Natural killer cell (primary cell): ENCODE measurements at places on chromosomes 2 and 18. TPM values are rescaled to one million over a fixed set of nuclear protein-coding genes. Genes with fewer than 3 reads are reported as not detected.

DNA sequence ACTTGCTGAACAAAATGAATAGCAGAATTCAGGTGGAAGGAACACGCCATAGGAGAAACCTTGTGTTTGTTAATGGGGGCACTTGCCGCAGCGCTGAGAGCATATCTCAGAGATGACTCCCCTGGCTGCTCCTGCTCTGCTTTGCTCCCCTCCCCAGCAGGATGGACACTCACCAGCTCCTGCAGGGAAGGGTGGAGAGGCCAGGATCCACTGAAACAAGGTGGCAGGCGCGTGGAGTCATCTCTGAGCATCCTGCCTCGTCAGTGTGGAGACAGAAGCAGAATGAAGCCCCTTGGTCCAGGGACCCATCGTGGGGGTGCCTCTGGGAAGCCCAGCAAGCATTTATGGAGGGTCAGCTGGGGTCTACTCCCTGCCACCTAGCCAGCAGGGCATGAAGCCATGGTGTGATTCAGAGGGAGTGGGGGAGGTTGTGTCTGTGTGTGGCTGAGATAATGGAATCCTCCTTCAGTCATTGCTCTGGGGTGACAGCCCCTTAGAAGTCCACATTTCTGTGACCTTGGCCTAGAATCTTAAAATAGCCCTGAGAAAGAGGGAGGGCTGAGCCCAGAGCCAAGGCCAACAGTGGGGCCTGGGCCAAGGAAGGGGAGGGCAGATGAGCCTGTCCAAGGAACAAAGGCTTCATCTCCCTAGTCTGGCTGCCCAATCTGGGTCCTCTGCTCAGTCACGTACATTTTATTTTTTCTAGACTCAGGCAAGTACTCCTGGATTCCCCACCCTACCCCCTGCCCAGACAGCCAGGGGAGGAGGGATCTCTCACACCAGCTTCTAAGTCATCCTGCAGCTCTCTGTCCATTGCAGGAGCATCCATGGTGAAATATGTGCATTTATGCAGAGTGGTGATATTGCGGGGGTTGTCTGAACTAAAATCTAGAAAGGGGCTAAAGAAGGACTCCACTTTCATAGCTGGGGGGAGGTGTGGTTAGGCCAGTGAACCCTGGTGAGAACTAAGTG lies 215.4 kb downstream of the ZBTB7C start:
- no peaks in the 10 kb centered on the region for H3K36me3 ChIP-seq
- H3K27ac ChIP-seq = no peak overlapping the region
- no peak for DNase-seq
- no peaks in the 10 kb centered on the region for H3K27me3 ChIP-seq

DNA sequence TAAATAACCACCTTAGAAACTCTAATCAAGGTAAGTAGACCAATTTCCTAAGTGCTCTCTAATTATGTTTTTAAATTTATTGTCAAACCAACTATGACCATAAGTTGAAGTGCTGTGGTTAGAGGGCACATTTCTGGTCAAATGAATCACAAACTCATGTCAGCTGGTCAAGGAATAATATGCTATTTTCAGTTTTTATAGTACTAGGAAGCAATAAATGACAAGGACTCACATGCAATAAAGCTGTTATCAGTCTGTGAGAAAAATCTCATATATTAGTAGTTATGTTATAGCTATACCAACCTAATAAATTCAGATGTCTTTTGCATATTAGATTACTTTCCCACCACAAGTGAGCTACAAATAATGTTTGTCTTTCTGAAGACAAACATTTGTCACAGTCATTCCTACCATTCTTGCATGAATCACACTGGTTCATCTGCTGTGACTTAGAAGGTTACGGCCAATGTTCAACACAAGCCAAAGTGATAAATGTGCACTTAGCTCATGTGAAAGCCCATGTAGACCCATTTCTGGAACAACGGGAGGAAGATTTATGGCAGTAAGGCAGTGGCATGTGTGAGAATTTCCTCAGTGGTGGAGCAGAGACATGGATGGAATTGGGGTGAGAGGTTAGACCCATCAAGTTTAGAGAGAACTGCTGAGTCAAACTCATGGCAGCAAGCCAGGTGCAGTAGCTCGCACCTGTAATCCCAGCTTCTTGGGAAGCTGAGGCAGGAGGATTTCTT lies 27.4 kb upstream of the CCNYL1 start:
- no peak for DNase-seq
- H3K27me3 ChIP-seq = no peaks in the 10 kb centered on the region
- H3K4me1 ChIP-seq = no peaks in the 10 kb centered on the region

DNA sequence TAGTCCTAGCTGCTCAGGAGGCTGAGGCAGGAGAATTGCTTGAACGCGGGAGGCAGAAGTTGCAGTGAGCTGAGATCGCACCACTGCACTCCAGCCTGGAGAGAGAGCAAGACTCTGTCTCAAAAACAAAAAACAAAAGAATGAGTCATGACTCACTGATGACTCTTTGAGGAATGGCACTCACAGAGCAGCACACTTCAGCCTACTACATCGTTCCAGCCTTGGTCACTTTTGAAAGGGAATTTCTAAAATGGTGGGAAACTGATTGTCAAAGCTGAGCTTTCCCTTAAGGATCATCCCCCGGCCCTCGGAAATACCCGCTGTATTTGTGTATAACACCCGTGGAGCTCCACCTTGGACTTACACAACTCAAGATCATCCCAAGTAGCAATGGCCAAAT lies 217.3 kb upstream of the HS6ST1 start:
- no peaks in the 10 kb centered on the region for H3K27me3 ChIP-seq
- H3K27ac ChIP-seq = no peak overlapping the region
- no peak for DNase-seq
- no peaks in the 10 kb centered on the region for H3K4me1 ChIP-seq

- peaks cover 71% of the 10 kb centered on the region for H3K4me1 ChIP-seq
- H3K27ac ChIP-seq = no peak overlapping the region
- no peak overlapping the region for H3K4me3 ChIP-seq
- no peaks in the 10 kb centered on the region for H3K36me3 ChIP-seq
- no peak for DNase-seq
These were observed 3.4 kb downstream of the SP9 start for GRCh38 chr2:174338147-174338605.

DNA sequence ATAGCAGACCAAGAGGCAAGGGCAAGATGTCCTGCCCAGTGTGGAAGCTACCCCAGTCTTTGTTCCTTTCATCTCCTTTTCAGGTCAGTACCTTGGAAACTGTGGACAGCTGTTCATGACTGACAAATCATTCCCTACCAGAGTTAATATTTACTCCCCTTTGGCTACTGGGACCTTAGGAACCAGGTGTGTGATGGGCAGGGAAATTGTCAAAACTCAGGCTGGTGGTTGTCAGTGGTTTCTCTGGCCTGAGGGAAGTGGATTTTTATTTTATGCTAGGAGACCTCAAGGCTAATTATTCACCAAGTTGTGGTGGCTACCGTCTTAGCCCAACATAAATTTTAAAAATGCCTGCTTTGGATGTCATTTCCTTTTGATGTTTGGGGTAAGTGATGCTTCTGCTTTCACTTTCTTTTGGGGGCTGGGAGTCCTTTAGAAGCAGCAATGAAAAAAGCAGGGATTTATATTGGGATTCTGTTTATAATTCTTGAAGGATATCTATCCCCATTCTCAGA lies 119.3 kb downstream of the SETBP1 start:
- peak; percentile 7 for DNase-seq
- H3K4me1 ChIP-seq = peaks cover 15% of the 10 kb centered on the region
- H3K36me3 ChIP-seq = no peaks in the 10 kb centered on the region
- H3K27ac ChIP-seq = peak overlapping the region; percentile 60
- no peak overlapping the region for H3K4me3 ChIP-seq

DNA sequence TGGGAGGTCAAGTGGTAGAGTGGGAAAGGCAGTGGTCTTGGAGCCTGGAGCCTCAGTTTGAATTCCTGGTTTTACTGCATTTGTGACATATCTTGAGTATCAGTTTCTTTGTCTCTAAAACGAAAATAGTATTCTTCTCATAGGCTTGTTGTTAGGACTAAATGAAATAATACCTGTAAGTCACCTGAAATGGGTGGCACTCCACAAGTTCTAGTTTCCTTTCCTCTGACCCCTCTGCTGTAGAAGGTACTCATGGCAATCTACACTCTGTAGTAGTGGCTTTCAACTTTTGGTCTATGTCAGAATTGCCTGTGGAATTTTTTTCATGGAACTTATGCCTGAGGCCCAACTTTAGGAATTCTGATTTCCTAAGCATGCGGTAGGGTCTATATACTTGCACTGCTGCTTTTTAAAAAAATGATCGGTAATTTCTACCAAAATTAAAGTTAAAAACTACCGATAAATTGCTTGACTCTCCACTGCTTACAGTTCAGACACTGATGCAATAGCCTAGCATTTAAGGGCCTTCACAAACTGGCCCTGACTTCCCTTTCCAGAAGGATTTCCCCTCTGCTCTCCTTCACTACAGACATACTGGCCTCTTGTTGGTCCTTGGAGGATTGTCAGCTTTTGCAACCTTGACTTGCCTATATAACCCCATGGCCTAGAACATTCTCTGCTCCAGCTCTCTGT lies 47.2 kb downstream of the PLEK start:
- no peaks in the 10 kb centered on the region for H3K27me3 ChIP-seq
- peaks cover 25% of the 10 kb centered on the region for H3K4me1 ChIP-seq
- no peak for DNase-seq
- H3K27ac ChIP-seq = peak overlapping the region; percentile 58
- no peak overlapping the region for H3K4me3 ChIP-seq

- H3K36me3 ChIP-seq = no peaks in the 10 kb centered on the region
- no peaks in the 10 kb centered on the region for H3K4me1 ChIP-seq
- no peak overlapping the region for H3K4me3 ChIP-seq
- no peak for DNase-seq
- H3K27me3 ChIP-seq = no peaks in the 10 kb centered on the region
- no peak overlapping the region for H3K27ac ChIP-seq
These were observed 1287.5 kb upstream of the NXPH2 start for GRCh38 chr2:140067661-140068060.

GRCh38 chr2:42792583-42793333 lies at the start of gene HAAO:
Gene HAAO (minus strand): TSS chr2:42792583. CDS start chr2:42792536, 47 bp downstream.
- peaks cover 5% of the 10 kb centered on the region for H3K27me3 ChIP-seq
- DNase-seq = no peak
- H3K4me1 ChIP-seq = peaks cover 29% of the 10 kb centered on the region

DNA sequence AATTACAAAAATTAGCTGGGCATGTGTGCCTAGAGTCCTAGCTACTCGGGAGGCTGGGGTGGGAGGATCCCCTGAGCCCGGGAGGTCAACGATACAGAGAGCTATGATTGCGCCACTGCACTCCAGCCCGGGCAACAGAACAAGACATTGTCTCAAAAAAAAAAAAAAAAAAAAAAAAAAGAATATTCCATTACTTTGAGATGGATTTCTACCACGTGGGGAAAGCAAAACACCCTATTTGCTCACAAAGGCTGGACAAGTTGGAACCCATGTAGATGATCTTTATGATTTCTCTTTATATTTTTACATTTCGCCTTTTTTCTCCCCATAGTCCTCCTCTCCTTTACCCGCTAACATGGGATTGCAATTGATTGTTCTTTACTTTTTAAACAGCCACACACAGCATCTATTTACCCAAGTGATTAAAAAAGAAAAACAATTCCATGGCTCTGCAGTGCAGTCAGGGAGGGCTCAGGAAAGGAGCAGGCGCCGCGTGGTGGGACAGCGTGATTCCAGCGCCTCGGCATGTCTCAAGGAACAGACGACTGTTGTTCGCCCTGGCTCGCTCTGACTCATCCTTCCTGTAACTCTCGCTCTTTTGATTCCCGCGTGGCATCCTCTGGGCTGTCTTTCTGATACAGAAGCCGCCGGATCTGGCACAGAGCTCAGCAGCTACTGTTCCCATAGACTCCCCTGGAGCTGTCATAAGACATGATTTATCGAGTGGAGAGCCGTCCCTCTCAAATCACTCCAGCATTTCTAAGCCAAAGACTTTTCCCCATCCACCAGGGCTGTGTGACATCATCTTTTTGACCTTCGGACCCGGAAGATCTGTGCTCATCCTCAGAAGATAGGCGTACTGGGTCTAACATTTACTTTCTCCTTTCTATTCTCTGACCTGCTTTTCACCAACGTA lies 230.4 kb upstream of the AGAP1 start:
- peaks cover 5% of the 10 kb centered on the region for H3K27me3 ChIP-seq
- H3K27ac ChIP-seq = no peak overlapping the region
- H3K4me1 ChIP-seq = no peaks in the 10 kb centered on the region

The MYO5B gene
- not detected for total RNA-seq

The ESPNL gene
- total RNA-seq = not detected

The DSC1 gene
- 0.50 TPM for total RNA-seq

The REL gene
- 197 TPM for total RNA-seq
